T-cell (primary cell): ENCODE measurements at places on chromosomes 5 and 9. TPM values are rescaled to one million over a fixed set of nuclear protein-coding genes. Genes with fewer than 3 reads are reported as not detected.

- peaks cover 33% of the 10 kb centered on the region for H3K4me1 ChIP-seq
- H3K27me3 ChIP-seq: no peaks in the 10 kb centered on the region
- H3K36me3 ChIP-seq: no peaks in the 10 kb centered on the region
- DNase-seq: no peak
- H3K27ac ChIP-seq: peak overlapping the region; percentile 88
Measured at GRCh38 chr5:163506095-163506457, 657 bp downstream of the MAT2B start.

DNA sequence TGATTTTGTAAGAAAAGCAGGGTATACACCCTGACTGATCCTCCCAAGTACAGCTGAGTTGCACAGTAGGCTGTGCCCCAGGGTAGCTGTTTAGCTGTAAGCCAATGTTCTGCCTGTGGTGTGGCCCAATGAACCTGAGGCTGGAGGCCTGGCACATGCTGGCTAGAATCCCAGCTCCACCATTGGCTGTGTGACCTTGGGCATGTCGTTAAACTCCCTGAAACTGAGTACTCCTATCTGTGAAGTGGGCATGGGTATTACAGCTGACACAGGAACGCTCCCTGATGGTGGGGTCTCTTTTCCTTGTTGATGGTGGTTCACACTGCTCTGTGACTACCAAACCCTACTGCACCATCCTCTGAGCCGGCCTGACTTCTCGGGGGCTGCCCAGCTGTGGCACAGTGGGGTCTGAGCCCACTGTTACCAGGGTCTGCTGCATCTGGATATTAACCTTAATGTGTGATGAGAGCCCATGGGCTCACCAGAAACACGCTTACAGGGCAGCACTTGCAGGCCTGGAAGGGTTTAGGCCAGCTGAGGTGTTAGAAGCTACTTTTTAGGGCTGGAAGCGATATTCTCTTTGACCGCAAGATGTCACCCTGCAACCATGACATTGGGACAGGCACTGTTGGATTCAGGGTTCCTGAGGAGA lies 7.0 kb upstream of the GADD45G start:
- no peak for DNase-seq
- H3K4me1 ChIP-seq: no peaks in the 10 kb centered on the region
- no peak overlapping the region for H3K4me3 ChIP-seq

DNA sequence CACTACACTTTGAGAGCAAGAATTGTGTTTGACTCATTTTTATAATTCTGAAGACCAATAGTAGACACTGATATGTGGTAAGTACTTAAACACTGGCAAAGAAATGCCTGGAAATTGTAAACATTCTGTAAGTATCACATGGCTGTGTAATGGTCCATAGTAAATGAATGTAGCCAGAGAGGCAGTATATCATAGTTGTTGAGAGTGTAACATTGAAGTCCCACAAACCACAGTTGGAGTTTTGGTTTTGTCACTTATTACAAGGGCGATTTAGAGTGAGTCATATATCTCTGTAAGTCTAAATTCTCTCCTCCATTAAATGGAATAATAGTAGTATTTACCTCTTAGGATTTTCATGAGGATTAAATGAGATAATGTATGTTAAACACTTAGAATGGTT lies 181.1 kb upstream of the MEF2C start:
- no peak overlapping the region for H3K27ac ChIP-seq
- no peaks in the 10 kb centered on the region for H3K27me3 ChIP-seq
- no peaks in the 10 kb centered on the region for H3K36me3 ChIP-seq
- no peak overlapping the region for H3K4me3 ChIP-seq

- no peaks in the 10 kb centered on the region for H3K36me3 ChIP-seq
- no peak overlapping the region for H3K27ac ChIP-seq
- H3K4me1 ChIP-seq: no peaks in the 10 kb centered on the region
- H3K4me3 ChIP-seq: no peak overlapping the region
- no peaks in the 10 kb centered on the region for H3K27me3 ChIP-seq
Measured at GRCh38 chr5:120388016-120388781, 75.9 kb upstream of the PRR16 start.

TUT7 gene
- 49.1 TPM for total RNA-seq

CORO2A gene
- total RNA-seq: 12.4 TPM
